Activated T-helper 9 cell treated with anti-CD3 and anti-CD28 coated beads, Interleukin-2, amount 50 U/mL, for 16 hours (primary cell): ENCODE measurements at places on chromosomes 2 and 18.

DNA sequence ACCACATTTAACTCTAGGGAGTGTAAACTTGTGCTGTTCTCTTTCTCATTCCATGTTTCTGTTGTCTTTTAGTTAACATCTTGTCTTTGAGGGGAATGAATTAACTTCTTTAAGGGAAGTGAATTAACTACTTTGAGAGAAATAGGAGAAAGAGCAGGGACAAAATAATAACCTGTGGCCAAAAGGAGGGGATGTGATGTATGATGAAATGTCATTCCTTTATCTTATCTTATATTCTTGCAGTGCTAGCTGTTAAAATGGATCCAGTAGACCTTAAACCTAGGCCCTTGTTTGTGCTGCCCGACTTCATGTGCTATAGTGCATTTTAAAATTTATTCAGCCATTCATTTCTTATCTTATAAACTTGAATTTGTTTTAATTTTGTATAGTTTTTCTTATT, 18.4 kb downstream of the ABI2 start:
- no peak for DNase-seq

GRCh38 chr2:216754812-216755211, 59.5 kb upstream of the IGFBP5 start:
- DNase-seq, result no peak

GRCh38 chr2:106839849-106840595, 45.9 kb downstream of the ST6GAL2 start:
- DNase-seq, result no peak

GRCh38 chr18:58668211-58668610, 3.1 kb upstream of the MALT1 start:
- no peak for DNase-seq

DNA sequence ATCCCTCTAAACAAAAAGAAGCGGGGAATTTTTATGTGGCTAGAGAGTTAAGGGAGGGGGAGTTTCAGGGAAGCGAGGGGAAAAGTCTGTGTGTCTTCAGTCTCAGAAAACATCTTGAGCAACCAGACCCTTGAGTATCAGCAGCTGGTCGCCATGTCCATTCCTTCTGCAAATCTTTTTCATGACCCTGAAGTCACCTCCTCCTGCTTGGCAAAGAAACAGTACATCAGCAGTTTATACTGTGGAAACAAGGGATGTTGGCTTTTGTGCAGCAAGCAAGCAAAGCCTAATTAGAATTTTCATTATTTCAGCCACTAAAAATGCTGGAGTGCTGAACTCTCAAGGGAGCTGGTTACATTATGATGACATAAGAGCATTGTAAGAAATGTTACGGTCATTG, 187.4 kb upstream of the SLC8A1 start:
- DNase-seq, result no peak

DNA sequence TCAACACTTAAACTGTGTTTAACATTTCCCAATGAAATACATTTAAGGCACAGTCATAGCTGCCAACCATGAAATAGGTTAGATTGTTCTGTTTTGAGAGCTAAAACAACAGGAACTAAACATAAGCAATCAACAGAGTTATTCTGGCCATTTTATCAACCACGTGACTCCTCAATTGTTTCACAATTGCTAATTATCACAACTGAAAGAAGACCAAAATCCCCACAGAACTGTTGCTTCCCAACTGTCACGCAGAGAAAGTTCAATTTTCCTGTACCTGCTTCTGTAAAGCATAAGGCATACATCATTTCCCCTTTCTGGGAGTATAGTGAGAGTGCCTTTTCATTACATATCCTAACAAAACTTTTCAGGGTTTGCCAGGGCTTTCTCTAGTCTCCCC, 248.6 kb downstream of the EPHA4 start:
- DNase-seq, result no peak

DNA sequence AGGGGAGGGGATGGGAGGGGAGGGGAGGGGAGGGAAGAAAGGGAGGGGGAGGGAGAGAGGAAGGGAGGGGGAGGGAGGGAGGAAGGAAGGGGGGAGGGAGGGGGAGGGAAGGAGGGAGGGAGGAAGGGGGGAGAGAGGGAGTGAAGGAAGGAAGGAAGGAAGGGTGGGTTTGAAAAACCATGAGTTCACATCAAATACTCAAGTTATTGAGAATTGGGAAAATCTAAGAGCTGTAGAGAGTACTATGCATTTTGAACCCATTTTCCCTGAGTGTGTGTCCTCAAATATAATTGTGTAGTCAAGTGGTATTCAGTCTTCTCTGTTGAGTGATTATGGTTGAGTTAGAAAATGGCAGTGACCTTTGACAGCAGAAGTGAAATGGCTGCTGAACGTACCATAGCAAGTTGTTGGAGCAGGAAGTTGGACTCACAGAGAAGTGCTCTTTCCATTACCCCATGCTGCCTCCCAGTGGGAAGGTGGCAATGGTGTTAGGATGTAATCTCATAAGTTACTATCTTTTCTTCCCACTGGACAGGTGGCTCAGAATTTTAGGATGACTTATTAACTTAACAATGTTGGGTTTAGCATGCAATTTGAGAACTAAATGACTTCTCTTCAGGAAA, 214.6 kb downstream of the SETBP1 start:
- DNase-seq, result peak; percentile 8

DNA sequence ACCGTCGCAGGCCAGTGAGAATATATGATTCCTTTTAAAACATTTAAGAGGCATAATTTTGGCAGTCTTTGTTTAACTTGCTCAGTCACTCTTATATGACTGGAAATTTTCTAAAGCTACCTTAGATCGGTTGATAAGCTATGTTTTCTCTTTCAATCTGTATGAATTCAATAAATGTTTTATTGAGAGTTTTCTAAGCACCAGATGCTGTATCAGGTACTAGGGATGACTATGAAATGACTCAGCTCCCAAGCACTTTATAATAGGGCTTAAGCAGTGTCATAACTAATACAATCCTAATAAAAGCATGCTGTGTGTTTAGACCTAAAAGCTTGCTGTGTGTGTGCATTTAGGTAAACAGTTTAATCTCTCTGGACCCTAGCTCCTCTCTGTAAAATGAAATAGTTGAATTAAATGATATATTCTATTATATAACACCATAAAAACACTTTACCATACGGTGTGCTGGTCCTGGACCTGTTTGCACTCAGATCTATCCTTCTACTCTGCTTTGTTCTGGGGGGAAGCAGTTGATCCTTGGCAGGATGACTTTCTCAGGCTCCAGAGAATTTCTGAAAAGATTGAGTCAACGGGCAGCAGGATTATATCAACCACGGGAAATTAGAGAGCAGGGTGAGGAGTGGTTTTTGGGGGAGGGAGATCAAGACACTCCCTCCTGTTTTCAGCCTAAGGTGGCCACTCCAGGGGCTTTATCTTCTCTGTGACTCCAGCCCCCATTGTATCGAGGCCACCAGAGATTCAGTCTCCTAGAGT, 26.1 kb upstream of the SLC38A11 start:
- DNase-seq, result no peak

GRCh38 chr2:40016151-40016885, 237.3 kb upstream of the THUMPD2 start:
- no peak for DNase-seq

DNA sequence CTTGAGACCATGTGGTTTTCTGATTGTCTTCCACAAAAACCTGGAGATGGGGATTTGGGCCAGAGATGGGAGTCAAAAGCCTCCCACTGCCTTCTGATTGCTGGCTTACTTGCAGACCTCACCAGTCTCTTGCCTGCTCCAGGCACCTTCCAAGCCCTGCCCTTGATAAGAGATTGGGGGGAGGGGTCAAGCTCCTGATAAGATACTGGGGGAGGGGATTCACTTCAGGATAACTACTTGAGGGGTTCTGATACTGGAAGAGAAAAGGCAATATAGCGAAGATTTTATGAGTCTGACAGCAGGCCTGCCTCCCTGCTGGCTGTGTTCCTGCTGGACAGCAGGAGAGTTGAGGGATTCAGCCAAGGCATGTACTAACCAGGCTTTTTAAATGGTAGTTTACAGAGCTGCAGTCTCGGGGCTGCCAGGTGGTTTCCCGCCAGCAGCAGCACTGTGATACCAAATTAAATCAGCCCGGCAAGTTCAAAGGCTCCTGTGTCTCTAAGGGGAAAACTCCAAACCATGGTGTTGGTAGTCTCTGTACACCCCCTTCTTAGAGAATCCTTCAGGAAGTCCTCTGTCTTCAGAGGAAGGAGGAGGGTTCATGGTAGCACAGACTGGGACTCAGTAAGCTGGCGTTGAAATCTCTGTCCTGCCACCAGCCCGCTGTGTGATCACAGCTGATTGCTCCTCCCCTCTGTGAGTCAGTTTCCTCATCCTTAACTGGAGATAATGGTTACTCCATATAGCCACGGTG, 58.3 kb downstream of the FBXO36 start:
- no peak for DNase-seq
